ENCODE measurements at places on chromosomes 2 and 18.

GRCh38 chr2:105556366-105556765 lies 157.5 kb upstream of the FHL2 start:
- DNase-seq, result no peak

DNA sequence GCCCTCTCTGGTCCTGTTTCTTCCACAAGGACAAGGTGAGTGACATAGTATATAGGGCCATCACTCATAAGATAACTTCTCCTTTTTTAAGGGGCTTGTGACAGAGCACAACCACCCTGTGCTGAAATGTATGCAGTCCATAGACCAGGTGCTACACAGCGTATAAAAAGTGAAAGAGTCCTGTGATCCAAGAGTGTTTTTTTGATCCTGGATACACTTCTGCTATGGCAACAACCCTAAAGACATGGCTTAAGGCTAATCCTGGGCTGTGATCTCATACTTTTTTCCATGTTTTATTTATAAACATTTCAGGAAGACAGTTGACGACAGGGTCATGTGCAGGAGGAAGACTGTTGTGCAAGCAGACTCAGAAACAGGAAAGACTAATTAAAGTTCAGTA lies 400.5 kb upstream of the TCF4 start:
- DNase-seq, result no peak

- DNase-seq, result no peak
Observed at GRCh38 chr2:161586517-161587167, 37.6 kb upstream of the SLC4A10 start.

GRCh38 chr2:232698556-232699091 lies 1.5 kb downstream of the GIGYF2 start:
- DNase-seq, result no peak

DNA sequence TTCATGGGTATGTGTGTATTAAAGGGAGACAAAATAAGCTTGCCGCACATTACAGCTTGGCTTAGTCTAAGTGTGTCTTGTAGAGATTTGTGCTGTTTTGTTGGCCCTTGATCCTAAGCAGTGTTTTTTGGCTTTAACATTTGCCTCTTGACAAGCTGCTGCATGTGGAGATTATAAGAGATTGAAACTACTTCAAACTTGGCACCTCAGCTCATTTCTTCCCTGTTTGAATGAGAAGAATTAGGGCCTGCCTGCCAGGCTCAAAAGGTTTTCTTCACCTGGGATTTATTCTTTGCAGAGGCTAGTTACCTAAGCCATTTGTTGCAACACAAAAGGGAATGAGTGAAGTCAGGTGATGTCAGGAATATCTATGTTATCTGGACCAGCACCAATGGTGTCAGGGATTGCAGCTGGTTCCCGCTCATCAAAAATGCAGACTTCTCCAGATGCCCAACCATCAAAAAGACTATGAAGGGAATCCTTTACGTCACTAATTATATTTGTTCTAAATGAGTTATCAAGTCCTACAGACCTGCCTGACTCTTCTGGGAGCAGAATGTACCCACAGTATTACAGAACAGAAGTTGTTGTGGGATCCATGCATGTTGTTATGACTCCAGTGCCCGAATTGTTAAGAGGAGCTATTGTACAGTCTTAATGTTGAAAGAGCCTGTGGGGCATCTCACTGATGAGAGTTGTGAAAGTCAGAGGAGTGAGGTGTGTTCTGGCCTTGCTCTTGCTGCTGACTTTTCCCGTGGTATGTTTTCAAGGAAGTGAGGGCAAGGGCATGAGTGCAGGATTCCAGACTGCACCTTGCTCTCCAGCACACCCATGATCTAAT lies 31.0 kb downstream of the ABCA12 start:
- no peak for DNase-seq

GRCh38 chr2:54015798-54016699 lies 45.3 kb upstream of the PSME4 start:
- no peak for DNase-seq

DNA sequence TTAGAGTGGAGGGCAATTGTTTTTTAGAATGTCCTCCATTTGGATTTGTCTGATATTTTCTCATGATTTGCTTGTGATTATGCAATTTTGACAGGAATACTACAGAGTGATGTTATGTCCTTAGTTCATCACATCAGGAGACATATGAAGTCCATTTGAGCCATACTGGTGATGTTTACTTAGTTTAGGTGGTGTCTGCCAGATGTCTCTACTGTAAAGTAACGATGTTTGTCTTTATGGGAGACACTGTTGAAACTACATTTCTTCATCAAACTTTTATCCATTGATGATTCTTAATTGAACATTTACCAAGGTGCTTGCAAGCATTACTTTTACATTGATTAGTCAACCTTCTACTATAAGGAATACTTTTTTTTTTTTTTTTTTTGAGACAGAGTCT lies 4.9 kb upstream of the SNORC start:
- no peak for DNase-seq

DNA sequence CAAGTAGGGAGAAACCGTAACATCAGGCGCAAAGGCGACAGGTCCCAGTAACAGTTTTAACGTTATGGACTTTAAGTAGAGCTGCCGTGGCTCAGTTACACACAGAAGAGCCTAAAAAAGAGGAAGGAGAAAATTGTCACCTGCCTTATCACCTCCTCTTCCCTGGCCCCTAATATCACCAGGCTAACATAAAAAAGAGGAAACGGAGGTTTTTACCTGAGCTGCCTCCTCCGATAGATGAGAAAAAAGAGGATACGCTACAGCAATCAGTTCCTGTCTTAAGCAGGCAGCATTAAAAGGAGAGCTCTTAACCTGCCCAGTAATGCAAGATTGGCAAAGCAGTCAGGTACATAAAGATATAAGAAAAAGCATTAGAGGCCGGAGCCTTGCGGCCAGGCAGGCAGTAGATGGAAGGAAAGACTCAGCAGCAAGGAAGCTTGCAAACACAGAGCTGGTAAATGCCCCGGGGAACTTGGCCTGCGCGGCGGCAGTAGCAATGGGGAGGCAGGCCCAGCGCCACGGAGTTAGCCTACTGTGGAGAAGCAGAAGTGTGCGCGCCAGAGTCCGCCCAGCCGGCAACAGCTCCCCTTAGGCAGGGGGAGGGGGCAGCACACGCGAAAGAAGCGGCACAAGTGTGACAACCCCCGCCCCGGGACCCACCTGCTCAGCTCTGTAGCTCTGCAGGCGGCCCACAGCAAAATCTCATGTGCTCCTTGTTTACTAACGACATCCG lies 116.3 kb upstream of the SCN7A start:
- no peak for DNase-seq

DNA sequence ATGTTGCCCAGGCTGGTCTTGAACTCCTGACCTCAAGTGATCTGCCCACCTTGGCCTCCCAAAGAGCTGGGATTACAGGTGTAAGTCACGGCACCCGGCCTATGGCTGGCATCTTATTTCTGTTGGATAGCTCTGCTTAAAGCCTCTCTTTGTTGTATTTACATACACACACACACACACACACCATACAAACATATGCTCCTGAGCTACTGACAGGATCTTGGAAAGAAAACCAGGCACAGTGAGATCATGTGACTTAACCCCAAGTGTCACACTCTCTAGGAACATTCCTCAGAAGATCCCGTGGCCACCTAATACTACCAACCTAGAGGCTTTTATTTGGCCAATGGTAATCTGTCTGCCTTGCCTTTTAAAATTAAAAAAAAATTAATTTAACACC lies 85.1 kb upstream of the HAAO start:
- no peak for DNase-seq

GRCh38 chr2:165720511-165720910 lies 73.5 kb downstream of the GALNT3 start:
- no peak for DNase-seq

DNA sequence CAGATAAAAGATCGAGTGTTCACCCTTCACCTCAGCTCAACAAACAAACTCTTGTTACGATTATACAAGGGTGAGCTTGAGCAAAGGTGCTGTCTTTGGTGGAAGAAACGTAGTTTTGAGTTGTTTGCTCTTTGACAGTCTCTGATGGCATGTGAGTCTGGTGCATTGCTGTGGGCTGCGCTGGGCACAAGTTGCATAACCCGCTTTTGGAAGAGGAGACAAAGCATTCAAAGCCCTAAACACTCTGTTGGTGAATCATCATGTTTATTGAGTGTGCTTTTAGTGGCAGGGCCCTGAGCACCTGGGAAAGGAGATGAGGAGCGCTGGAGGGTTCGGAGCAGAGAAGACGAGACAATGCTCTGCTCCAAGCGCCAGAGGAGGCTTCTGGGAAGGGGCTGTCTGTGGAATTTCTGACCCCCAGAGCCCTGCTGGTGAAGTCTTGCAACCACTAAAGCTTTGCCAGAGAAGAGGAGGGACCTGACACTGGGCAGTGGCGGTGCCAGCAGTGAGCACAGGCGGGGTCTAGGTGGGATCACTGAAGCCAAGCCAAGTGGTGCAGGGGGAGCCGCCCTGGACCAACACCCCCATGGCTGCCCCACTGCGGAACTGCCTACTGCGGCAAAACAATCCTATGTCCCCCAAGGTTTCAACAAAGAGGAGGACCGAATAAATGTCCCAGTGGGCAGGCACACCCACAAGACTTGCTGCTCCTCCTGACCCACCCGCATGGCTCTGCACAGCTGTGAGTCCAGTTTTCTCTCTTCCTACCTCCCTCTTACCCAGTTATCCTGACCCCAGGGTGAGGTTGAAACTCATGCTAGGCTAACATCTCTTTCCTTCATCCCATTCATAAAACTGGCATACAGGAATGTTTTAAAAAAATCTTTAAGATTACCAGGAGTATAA lies 64.0 kb downstream of the TNFRSF11A start:
- DNase-seq, result no peak

DNA sequence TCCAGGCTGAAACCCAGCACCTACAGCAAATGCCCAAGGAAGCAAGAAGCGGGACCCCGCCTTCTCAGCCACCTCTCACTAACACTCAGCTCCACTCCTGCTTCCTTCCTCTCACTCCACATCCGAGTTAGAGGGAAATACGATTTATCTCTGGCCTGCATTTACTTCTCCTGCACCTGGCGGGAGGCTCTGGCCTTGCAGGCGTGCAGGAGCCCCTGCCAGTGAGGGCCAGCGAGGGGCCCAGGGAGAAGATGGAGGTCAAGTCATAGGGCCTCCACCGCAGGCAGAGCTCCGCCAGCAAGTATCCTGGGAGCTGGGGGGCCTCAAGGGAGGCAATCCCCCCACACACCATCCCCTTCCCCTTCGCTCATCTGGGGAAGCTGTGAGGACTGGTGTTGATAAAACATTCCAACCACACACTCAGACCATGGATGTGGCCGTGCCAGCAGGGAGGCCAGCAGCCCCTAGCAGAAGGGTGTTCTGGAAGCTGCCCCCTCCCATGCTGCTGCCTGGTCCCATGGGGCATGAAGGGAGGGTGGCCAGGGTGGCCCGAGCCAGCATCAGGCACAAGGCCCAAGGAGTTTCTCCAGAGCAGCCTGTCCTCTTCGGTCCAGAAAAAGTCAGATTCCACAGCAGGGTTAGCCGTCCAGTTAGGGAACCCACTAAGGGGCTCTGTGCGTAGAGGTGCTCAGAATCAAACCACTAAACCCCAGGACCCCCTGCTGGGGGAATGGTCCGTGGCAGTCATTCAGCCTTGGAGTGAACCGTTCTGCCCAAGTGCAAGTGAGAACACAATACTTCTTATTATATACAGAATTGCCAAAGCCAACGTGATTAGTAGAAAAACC lies 91.2 kb downstream of the HDAC4 start:
- DNase-seq, result no peak

DNA sequence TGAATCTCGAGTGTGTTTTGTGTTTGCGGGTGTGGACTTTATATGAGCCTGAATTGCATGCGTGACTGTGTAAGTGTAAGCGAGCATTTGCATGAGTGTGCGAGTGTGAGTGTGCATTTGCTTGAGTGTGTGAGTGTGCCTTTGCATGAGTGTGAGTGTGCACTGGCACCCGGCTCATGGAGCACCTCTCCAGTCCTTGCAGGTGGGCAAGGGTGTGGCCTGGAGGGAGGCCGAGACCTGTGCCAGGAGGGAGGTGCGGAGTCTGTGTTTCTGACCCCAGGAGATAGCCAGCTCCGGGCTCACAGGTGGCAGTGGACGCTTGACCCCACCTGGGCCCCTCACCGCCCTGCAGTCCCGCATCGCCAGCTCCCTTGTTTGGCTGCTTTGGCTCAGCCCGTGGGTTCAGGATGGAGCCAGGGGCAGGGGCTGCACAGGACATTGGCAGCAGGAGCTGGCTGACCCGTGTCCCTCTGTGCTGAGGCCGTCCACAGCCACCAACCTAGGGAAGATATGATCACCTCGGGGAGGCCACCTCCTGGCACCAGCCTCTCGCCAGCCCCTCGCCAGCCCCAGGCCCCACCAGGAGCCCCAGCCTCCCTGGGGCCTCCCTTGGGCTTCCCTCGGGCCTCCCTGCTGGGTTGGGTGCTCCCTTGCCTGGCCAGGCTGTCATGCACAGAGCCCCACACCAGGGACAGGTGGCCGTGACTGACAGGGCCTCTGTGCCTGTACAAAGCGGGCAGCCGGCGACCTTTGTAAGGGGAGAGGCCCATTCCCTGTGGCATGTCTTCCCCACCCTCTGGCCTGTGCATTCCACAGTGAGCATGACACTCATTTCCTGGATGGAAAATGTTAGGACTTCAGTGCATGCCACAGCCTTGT lies 81.6 kb downstream of the PTGR3 start:
- DNase-seq, result no peak

GRCh38 chr2:24392542-24393059 lies 32.3 kb upstream of the ITSN2 start:
- no peak for DNase-seq

GRCh38 chr2:102707796-102708695 lies 53.8 kb upstream of the TMEM182 start:
- no peak for DNase-seq

DNA sequence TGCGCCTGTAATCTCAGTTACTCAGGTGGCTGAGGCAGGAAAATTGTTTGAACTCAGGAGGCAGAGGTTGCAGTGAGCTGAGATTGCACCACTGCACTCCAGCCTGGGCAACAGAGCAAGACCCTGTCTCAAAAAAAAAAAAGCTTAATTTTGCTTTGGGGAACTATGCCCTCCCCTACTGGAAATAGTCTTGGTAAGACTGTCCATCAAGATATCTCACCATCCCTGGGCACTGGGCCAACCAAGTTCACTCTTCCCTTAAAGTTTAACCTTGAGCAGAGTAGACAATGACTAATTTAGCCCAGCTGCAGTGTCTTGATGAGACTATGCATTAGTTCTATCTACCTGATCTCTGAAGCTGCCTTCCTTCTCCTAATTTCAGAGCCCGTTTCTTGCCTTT lies 44.7 kb downstream of the ASXL2 start:
- no peak for DNase-seq

- no peak for DNase-seq
Observed at GRCh38 chr18:44090453-44090852, 590.2 kb upstream of the SETBP1 start.

GRCh38 chr18:48314690-48315089 lies 94.5 kb downstream of the ZBTB7C start:
- no peak for DNase-seq

- no peak for DNase-seq
Observed at GRCh38 chr2:106107509-106108131, 86.5 kb downstream of the UXS1 start.

DNA sequence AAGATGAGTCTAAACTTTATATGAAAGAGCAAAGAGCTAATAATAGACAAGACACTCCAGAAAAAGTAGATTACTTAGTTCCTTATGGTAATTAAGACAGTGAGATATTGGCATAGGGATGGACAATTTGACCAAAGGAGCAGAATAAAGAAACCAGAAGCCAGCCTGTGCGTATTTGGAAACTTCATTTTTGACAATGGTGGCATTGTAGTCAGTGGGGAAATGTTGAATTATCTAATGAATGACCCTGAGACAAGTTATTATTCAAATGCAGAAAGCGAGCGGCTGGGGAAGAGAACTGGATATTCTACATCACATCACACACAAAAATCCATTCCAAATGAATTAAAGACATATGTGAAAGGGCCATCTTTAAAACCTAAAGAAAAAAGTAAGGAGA lies 144.3 kb downstream of the DTNB start:
- no peak for DNase-seq

- DNase-seq, result peak; percentile 61
Observed at GRCh38 chr2:54574107-54574859, 118.2 kb downstream of the SPTBN1 start.
